ENCODE measurements at places on chromosomes 7 and 10.
A peak's percentile ranks its signal among the peaks of the same experiment; 100 is the strongest.

GRCh38 chr10:23341004-23341403 is 3.6 kb downstream of the C10orf67 start:
- DNase-seq = no peak

DNA sequence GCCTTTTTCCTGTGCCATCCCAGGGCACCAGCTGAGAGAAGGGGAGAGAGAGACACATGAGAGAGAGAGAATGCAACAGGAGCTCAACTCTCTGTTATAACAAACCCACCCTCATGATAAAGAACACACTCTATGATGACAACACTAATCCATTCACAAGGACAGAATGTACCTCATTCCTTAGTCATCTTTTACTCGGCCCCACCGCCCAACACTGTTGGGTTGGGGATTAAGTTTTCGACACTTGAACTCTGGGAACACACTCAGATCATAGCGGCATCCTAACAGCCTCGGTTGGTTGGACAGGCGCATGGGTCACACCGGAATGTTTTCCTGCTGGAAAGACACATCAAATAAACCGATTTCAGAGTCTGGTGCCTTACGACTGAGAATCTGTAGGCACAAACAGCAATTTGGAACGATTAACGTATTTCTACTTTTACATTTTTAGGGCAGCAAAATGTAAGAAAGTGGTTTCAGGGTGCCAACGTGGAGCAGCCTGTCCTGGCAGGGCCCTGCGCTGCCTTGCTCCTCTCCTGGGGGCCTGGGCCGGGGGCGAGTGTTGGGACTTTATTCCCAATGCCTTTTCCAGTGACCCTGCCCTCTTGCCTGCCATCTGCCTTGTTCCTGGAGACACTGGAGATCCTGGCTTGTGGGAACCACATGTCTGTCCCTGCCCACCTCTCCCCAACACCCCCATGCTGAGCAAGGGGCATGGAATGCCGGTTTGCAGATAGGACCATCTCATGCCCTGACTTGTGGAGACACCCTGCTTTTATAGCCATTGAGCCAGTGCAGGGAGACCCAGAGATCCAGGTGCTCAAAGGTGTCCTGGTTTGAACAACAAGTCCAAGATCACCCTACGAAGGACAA is 287.0 kb downstream of the TCERG1L start:
- DNase-seq = no peak

DNA sequence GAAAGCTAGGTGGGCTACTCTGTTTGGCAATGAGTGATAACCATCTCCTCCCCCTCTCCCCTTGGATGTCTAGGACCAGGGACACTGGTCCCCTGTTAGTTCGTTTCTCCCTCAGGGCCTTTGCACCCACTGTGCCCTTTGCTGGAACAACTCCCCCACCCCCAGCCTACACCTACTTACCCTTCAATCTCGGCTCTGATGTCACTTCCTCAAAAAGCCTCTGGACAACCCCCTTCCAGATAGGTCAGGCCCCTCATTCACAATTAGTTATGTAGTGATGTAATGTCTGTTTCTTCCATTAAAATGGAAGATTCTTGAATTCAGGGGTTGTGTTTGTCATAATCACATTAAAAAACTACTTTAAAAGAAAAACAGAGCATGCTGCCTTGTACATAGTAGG is 152.9 kb downstream of the SNX10 start:
- no peak for DNase-seq

- DNase-seq = no peak
Observed at GRCh38 chr7:106375499-106375898, 90.7 kb upstream of the NAMPT start.

GRCh38 chr7:39493934-39494333 is 72.3 kb upstream of the YAE1 start:
- DNase-seq = no peak

DNA sequence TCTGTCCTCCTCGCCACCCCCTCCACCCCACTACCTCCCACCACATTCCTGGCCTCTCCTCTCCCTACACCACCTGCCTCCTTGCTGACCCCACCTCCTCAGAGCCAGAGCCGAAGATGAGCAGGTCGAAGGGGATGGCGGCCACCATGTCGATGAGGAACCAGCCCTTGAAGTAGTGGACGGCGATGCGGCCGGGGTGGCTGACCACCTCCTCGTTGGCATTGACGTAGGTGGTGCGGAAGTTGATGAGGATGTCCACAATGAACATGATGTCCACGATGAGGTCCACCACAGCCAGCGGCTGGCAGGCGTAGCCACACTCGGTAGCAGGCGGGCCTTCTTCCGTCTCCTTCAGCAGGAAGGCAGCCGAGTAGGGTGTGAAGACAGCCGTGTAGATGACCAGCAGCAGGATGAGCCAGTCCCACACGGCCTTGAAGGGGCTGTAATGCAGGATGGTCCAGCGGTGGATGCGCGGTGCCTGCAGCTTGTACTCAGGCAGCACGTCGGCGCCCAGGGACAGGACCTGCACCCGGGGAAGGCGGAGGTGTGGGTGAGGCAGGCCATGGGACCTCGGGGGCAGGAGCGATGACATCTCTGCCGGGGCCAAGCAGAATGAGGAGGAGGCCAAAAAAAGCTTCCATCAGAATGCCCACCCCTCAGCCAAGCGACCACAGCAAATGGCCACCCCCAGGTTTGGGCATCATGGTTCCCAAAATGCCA is 25.6 kb downstream of the KCNH2 start:
- no peak for DNase-seq

DNA sequence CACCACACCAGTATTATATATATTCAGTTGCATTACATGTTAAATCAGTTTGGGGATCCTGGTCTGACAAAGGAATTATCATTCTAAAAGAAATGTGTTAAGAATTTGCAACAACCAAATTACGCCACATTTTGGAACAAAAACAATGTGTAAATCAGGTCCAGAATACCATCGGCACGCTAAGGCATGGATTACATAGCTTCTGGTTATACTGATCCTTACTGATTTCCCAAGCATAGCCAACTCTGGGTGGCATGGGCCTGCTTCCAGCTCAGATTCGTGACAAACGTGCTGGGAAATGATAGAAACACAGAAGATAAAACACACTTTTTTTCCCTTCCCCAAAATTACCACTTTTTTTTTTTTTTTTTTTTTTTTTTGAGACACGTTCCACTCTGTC is 660.0 kb downstream of the SORCS1 start:
- DNase-seq = no peak

DNA sequence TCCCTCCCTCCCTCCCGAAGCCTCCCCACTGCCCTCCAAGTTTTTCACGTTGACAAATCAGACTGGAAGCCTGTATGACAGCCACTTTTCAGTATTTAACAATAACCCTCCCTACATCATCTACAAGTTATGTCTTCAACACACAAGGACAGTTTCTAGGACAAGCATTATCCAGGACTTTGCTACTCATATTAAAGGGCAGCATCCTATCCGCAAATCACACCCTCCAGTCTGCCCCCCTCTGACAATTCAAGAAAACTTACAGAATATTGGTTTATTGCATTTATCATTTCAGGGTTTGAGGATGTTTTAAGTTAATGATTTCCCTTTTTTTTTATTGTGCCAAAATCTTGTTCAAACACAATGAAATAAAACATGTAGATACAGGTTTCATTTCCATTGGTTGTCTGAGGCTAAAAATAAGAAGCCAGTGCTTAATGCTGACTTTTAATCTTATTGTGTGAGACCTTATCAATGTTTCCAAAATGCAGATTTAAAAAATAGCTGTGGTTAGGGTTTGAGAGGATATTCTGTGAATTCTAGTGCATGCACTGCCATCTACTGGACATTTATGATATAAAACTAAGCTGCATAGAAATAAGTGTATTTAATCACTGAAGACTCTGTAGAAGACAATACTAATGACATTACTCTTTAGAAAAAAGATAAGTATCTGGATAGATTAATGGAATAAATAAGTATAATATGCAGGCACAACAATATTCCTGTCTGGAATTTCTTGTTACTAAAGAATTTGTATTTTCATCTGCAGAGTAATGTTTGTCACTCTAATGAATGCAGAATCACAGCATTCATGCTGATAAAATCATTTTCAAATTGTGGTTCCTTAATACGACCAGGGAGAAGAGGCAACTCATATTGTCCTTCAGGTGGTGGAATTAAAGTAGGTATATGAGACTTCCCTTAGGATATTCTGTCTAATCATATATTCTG is 64.1 kb downstream of the CAV1 start:
- no peak for DNase-seq

GRCh38 chr10:13969792-13970140 is 361.0 kb downstream of the FRMD4A start:
- DNase-seq = no peak

GRCh38 chr10:106981452-106982075 is 182.9 kb downstream of the SORCS1 start:
- no peak for DNase-seq

DNA sequence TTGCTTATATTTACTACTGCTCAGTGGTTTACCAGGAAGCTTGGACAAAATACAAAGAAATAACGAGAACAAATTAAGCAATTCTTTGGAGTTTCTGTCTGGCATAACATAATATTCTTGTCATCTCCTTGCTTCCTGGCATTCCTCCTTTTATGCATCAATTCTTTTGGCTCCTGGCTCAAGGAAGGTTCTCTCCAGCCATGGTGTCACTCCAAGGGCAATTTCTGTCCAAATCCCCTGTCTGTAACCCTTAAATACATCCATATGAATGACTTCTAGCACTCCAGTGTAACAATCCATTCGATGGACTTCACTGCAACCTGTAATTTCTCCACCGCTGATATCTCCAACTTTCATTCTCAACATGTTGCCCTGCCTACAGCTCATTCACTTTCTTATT is 617.7 kb upstream of the ANKRD30A start:
- DNase-seq = no peak

DNA sequence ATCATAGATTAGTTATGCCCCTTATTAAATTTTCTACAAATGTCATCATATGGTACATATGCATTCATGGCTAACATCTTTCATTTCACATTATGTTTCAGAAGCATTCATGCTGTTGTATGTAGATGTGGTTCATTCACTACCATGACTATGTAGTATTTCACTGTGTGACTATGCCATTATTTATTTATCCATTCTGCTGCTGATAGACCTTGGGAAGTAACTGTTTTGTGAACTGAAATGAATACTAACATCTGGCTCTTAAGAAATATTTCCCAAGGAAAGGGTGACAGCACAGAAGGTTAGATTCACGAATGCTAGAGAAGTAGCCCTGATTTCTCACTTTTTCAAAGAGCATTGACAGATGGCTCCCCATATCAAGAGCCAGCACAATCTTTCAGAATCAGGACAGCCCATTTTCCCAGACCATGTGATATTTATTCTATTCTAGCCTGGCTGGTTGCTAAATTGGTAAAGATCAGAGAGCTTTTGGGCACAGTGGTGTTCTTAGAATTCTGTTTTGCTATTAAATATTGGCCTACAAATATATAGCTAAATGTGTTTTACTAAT is 157.4 kb downstream of the DYNC1I1 start:
- DNase-seq = no peak

DNA sequence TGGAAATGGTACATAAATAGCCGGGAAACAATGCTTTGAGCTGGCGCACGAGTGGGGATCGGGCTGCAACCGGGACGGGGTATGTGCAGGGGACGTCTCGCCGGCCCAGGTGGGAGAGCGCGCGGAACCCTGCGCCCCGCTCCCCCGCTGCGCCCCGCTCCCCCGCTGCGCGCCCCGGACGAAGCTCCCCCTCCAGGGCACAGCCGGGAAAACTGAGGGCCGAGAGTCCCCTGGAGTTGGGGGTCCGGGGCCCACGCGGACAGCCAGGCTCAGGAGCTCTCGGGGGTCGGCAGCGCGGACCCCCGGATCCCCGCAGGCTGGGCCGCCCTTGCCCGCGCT is 514 bp downstream of the RADIL start:
- DNase-seq = no peak

DNA sequence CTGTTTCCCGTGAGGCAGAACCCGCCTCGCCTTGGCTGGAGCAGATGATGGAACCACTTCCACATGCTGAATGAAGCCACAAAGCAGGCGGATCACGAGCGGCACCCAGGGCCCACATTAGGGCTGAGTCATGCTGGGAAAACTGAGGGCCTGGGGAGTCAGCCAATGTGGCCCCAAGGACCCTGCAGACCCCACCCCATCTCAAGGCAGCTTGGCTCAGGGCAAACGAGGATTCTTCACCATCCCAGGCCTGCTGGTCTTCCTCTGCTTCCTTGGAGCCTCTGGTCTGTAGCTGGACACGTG is 488.0 kb downstream of the DNAJB6 start:
- DNase-seq = no peak

DNA sequence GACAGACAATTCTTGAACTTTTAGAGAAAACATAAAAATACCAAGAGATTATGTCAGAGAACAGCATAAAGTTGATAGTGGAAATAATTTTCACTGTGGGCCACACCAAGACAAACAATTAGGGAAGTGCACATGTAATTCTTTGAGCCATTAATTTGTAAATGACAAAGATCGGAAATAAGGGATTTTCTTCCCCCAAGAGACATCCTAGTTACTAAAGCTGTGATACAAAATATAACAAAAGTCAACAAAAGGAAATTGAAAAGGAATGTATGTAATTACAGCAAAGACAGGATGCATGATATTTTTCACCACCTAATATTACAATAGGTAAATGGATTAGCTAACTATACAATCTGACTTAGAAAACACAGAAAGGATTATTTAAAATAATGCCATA is 12.4 kb upstream of the LRRC72 start:
- no peak for DNase-seq

- no peak for DNase-seq
Observed at GRCh38 chr10:132878091-132878729, 64.2 kb downstream of the CFAP46 start.

- no peak for DNase-seq
Observed at GRCh38 chr7:33336820-33337219, 207.5 kb downstream of the BBS9 start.

DNA sequence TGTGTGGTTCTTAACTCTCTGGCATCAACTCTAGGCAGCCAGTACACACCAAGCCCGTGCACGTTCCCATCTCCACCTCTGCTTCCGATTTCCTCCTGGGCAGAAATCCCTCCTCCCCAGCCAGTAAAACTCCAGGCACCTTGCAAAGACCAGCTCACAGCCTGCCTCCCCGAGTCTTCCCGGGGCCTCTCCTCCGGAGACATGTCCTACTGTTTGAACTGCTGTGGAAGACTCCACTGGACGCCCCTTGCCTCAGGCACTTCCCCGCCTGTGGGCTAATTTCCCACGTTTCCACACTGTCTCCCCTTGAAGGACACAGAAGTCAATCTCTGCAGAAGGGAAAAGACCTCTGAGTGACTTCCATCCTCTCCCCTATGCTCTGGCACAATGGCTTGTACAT is 210.7 kb upstream of the FRMD4A start:
- no peak for DNase-seq

GRCh38 chr7:149819961-149820340 is 18.2 kb upstream of the ZNF862 start:
- DNase-seq = no peak

- DNase-seq = peak; percentile 72
Observed at GRCh38 chr10:86400705-86401587, 34.4 kb upstream of the GRID1 start.

DNA sequence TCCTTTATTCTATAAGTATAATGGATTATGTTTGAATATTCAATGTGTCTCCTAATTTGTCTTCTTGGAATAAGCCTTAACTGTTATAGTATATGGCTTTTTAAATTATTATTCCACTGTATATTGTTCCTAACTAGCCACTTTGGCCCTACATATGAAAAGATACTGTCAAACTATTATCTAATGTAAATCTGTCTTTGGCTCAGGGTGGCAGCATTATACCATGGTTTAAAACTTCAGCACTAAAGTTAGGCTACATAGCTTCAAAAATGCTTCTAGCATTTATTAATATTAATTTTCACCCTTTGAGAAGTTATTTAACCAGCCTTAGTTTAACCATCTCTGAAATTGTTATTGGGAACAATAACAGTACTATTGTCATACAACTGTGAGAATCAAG is 543.1 kb upstream of the MBL2 start:
- no peak for DNase-seq

GRCh38 chr7:80954191-80954590 is 35.3 kb upstream of the SEMA3C start:
- no peak for DNase-seq

Measured in activated T-cell treated with anti-CD3 and anti-CD28 coated beads for 4 hours (primary cell).